Motor neuron (in vitro differentiated cells): ENCODE measurements at places on chromosomes 2 and 18.

- no peak for ATAC-seq
These were observed 191.4 kb downstream of the SPP2 start for GRCh38 chr2:234241656-234242458.

DNA sequence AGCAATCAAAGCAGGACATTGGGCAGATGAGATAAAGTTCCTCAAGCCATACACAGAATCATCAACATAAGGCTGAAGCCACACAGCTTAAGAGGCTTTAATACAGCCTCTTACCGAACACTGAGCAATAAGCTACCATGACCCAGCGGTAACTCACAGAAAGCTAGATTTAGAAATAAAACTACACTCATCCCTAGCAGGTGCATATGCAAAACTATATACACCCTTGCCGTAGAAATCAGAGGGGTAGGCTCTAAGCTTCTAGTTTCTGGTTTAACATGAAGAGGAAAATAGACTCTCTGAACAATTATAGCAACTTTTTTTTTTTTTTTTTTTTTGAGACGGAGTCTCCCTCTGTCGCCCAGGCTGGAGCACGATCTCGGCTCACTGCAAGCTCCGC, 428.8 kb upstream of the FIGN start:
- ATAC-seq: no peak

DNA sequence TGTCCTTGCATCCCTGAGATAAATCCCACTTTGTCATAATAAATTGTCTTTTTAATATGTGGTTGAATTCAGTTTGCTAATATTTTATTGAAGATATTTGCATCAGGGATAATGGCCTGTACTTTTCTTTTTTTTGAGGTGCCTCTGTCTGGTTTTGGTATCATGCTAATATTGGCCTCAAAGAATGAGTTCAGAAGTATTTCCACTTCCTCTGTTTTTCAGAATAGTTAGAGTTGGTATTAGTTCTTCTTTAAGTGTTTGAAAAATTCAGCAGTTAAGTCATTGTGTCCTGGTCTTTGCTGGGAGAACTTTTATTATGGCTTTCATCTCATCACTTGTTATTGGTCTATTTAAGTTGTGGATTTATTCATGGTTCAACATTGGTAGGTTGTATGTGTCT, 464.1 kb upstream of the CRIM1 start:
- ATAC-seq: no peak

DNA sequence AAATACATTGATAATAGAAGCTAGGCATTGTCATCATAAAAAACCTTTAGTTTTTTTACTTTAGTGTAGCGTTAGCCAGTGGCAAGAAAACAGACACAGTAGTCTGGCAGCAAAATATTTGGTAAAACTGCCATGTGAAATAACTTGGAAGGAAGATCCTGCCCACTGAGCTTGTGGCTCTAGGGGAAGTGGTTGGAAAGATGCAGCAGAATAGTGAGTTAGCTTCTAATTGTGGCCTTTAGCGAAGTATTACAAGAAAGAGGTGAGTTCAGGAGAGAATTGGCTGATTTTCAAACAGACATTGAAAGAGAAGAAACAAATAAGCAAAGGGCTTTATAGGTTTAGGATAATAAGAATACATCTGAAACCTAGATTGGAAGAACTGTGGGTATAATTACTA, 1887.8 kb upstream of the CELF4 start:
- ATAC-seq: no peak

DNA sequence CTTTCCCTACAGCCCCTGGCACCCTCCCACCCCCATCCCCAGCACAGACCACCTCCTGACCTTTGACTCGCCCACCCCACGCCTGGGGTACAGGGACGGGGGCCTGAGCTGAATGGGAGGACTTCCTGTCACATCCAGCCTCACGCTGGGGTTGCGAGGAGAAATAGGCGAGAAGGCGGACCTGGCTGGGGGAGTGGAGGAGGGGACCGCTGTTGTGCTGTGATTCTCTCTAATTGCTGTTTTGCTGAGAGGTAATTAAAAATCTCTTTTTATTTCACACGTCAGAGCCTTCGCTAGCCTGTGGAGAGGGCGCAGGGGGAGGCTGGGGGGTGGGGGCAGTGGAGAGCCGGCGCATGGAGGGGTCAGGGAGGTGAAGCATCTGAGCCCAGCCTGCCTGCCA, 9.7 kb upstream of the ECEL1 start:
- ATAC-seq: peak; percentile 31

DNA sequence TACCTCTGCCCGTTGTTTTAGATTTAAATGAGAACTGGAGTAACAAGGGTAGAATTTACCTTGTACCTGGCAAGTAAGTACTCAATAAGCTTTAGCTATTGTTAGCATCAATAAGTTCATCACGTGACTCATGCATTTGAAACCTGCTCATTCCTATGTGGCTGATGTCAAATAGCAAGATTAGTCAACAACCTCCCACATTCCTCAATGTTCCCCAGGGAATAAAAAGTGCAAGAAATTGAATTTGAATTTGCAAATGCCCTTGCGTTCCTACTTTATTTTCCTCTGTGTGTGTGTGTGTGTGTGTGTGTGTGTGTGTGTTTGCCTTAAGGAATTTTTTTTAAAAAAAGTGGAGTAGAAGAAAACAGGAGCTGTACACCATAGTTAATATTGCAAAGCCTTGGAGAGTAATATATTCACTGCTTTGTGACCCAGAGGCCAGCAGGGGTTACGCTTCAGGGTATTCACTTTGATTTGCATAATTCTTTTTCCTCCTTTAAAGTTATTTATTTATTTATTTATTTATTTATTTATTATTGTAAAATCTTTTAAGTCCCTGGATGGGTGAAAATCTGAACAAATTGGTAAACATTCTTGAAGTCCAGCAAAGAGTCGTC, 43.9 kb upstream of the DNAH7 start:
- no peak for ATAC-seq

DNA sequence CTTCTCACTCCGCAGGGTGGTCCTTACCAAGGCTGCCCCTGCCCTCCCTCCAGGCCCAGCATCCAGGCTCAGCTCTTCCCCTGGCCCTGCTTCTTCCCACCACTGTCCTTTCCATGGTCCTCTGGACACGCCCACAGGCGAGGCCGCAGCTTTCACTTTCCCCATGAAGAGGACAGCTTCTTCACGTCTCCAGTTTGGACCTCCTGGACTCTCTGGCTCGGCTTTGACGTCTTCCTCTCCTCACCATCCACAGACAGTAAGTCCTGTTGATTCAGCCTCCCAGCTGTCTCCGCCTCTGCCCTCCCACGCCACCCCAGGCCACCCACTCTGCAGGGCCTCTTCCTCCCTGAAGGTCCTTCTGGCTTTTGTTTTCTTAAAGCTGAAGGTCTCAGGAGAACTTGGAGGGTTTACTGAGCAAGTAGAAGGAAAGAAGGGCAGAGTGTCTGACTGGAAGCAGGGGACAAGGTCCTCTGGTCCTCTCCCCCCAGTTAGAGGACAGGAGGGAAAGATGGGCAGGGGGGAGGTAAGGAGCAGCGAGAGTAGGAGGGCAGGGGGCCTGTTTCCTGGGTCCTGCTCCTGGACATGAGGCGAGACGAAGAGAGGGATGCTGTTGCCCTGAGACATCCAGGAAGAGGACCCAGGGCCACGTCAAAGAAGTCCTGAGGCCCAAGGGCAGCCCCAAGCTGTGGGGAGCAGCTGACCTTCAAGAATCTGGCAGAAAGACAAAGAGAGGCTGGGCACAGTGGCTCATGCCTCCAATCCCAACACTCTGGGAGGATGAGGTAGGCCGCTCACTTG, 24.7 kb upstream of the NMUR1 start:
- no peak for ATAC-seq

GRCh38 chr2:48444404-48444803, 85.5 kb upstream of the STON1 start:
- ATAC-seq: no peak

DNA sequence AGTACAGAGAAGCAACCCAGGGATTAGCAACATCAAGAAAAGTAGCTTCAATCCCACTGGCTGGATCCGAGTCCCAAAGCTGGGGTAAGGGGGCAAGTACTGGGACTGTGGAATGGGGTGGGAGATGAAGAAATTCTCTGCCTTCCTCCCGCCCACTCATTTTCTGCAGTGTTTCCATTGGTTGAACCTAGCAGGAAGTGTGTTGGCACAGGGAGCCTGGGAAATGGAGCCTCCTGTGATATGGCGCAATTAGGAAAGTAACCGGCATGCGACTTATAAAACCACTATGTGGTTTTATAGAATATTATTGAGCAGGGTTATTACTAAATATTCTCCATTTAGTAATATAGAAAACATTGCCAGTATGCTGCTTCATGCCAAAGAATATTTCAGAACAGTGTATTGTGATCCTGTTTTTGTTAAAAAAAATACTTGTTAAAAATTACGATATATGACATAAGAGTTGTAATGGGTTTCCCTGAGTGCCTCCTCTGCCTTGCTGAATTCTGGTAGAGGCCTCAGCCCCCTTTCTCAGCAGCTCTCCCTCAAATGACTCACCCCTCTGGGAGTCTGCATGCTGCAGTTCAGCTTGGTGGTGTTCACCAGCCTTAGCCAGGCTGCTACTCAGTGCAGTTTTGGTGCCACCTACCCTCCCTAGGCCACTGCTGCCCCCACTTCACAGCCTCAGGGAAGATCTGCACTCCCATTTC, 60.5 kb downstream of the HK2 start:
- ATAC-seq: no peak

DNA sequence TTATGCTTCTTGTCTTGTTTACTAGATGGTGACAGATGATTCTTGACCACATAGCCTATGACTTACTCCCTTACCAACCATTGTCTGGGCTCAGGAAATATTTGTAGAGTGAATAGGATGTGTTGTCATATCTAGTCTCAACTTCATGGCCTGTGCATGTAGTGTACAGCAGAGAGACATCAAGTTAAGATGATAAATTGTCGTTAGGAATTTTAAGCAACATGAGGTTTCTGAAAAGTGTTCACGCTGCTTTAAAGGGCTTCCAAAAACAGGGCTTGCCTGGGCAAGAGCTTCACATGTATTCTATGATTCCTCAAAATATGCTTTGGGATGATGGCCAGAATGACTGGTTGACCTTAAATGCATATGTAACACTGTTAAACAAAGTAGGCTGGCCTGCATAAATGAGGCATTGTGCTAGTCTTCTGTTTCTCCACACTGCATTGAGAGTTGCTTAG, 424.0 kb downstream of the RND3 start:
- ATAC-seq: no peak

DNA sequence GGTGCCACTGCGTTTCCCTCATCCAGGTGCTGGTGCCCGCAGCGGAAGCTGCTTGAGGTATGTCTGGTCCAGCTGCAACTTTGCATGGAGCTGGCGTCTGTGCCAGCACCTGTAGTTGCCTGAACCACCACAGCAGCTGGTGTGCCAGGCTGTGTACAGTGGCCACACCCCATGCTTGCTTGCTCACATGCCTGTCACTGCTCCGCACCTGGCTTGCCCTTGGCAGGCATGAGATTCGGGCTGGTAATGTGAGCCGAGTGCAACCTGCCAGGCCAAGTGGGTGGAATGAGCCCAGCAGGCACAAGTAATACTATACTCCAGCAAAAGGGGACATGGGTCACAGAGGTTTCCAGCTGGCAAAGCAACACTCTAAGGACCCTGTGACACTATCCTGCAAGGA, 1123.3 kb upstream of the ACVR2A start:
- no peak for ATAC-seq

GRCh38 chr2:96103761-96104486, 12.4 kb downstream of the ADRA2B start:
- no peak for ATAC-seq

- no peak for ATAC-seq
These were observed 259.1 kb downstream of the TDRD15 start for GRCh38 chr2:21382701-21383520.

DNA sequence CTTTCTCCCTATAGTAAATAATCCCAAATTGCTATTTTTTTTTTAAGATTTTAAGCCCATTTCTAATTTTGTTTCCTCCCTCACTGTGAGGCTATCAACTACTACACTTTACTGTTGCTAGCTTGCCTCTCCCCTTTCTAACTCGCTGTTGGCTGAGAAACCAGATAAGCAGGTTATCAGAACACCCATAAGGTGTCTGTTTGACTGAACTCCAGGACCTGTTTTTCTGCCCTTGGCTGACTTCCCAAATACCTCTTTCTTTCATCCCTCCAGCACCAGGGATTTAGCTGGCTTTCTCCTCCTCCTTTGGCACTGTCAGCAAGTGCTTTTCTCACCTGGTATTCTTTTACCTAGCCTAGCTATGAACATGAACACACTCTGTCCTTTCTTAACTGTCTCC, 11.1 kb downstream of the TRAK2 start:
- no peak for ATAC-seq

- no peak for ATAC-seq
These were observed 62.1 kb downstream of the CCDC148 start for GRCh38 chr2:158394453-158394852.

- peak; percentile 82 for ATAC-seq
These were observed 521.2 kb upstream of the FANCL start for GRCh38 chr2:58762176-58762781.

DNA sequence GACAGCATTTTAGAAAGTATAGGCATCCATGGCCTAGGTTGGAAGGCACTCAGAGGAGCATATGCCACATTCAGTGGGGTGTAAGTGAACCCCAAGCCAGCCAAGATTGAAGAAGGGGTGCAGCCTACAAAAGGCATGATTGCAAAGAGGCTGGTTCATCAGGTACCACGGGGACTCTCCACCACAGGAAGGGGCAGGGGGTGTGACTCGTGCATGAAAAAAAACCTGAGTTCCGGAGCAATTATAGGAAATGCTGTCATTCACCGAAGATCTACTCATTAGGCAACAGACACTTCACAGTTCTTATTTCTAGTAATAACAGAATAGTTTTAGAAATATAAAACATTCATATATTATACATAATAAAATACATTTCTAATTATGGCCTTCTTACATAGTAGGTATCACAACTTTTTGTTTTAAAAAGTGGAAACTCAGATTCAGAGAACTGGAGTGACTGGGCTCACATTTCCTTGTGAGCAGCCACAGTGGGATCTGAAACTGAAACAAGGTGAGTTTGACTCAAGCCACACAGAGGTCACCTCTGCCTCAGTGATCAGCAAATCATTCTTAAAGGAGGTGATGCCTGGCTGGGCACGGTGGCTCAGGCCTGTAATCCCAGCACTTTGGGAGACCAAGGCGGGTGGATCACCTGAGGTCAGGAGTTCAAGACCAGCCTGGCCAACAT, 188.4 kb upstream of the GYPC start:
- no peak for ATAC-seq
